ENCODE measurements at places on chromosomes 1 and 21.

DNA sequence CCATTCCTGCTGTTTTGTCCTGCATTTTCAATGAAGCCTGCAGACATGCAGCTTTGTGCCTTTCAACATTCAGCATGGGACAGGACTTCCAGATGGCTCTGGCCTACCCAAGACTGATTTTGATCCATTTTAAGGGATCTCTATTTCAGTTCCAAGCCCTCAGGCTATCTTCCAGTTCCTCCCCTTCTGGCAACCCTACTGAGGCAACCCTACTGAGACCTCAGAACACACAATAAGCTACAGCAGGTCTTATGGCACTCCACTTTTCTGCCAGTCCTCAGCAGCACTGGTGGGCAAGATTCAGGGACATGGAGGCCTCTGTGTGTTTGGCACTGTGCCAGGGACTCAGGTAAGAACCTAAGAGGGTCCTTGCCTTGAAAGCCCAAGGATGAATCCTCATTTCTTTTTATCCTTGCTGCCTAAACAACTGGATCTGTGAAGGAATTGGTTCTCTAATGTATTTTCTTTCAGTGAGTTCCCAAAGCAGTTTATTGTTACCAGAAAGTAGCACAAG lies 50.7 kb downstream of the MAB21L3 start:
- DNase-seq, result no peak
- H3K27ac ChIP-seq, result no peak overlapping the region
- peaks cover 4% of the 10 kb centered on the region for H3K27me3 ChIP-seq
- H3K36me3 ChIP-seq, result no peaks in the 10 kb centered on the region
- H3K4me1 ChIP-seq, result no peaks in the 10 kb centered on the region

- peaks cover 33% of the 10 kb centered on the region for H3K27me3 ChIP-seq
- no peak overlapping the region for H3K4me3 ChIP-seq
- no peak overlapping the region for H3K27ac ChIP-seq
- H3K36me3 ChIP-seq, result no peaks in the 10 kb centered on the region
- DNase-seq, result no peak
Measured at GRCh38 chr1:176843352-176844297, 320.9 kb downstream of the ASTN1 start.

GRCh38 chr1:105260001-105260400 lies 1510.3 kb downstream of the AMY1C start:
- H3K4me3 ChIP-seq, result no peak overlapping the region
- no peak overlapping the region for H3K27ac ChIP-seq
- no peaks in the 10 kb centered on the region for H3K36me3 ChIP-seq
- H3K27me3 ChIP-seq, result no peaks in the 10 kb centered on the region
- no peak for DNase-seq
- no peaks in the 10 kb centered on the region for H3K4me1 ChIP-seq

DNA sequence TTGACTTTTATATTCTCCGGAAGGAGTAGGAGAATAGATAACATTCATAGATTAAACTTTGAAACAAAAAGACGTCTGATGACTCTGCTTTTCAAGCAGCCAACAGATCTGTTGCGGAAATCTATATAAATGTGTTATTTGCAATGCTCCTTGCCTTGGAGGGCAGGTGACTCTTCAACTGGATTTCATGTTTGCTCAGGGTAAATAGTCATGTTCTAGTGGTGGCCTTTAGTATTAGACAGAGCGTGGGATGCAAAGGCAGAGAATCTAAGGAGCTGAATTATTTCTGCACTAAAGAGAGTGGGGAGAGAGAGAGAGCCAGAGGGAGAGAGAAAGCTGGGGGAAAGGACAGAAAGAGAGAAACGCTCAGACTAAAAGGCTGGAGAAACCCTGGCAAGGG lies 454.3 kb downstream of the AJAP1 start:
- H3K27ac ChIP-seq, result no peak overlapping the region
- H3K36me3 ChIP-seq, result no peaks in the 10 kb centered on the region
- DNase-seq, result no peak
- H3K4me1 ChIP-seq, result no peaks in the 10 kb centered on the region
- H3K4me3 ChIP-seq, result no peak overlapping the region

GRCh38 chr1:160061369-160062229 lies 8.4 kb downstream of the KCNJ10 start:
- DNase-seq, result no peak
- no peaks in the 10 kb centered on the region for H3K36me3 ChIP-seq
- no peak overlapping the region for H3K4me3 ChIP-seq
- peaks cover 42% of the 10 kb centered on the region for H3K27me3 ChIP-seq

DNA sequence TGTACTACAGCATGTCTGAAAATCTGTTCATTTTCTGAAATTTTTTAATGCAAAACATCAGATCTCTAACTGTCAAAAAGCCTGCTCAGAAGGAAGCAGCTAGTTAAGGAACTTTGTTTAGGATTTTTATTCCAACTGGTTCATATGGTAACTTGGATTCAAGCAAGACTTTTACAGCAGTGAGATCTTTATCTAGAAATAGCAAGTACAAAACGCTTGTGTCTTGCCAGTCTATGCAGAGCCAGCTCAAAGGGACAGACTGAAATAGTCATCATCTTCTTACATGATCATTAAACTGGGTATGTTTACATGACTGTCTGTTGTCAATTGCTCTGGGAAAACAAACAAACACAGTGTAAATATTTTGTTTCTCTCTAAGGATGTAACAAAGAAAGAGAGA lies 37.6 kb downstream of the DDAH1 start:
- H3K4me1 ChIP-seq, result peaks cover 20% of the 10 kb centered on the region
- DNase-seq, result no peak
- peaks cover 3% of the 10 kb centered on the region for H3K36me3 ChIP-seq
- no peak overlapping the region for H3K4me3 ChIP-seq
- H3K27ac ChIP-seq, result no peak overlapping the region

DNA sequence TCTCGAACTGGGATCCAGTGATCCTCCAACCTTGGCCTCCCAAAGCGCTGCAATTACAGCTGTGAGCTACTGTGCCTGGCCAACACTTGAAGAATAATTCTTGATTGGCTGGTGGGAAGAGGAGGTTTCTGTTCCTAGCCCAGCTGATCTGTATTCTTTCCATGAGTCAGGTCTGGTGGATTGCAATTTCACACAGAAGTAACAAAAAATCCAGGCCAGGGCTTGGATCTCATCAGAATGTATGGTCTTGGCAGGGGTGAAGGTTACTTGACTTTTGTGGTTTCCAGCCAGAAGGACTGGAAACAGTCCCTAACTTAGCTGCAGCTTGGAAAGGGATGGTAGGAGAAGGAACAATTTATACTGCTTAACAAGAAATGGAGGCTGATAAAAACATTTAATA lies 5.1 kb upstream of the HP1BP3 start:
- no peak overlapping the region for H3K27ac ChIP-seq
- peaks cover 8% of the 10 kb centered on the region for H3K4me1 ChIP-seq
- H3K4me3 ChIP-seq, result no peak overlapping the region

GRCh38 chr1:56531624-56532349 lies 47.6 kb downstream of the PLPP3 start:
- H3K27me3 ChIP-seq, result no peaks in the 10 kb centered on the region
- no peak overlapping the region for H3K27ac ChIP-seq
- H3K4me1 ChIP-seq, result peaks cover 13% of the 10 kb centered on the region
- no peak for DNase-seq
- H3K36me3 ChIP-seq, result no peaks in the 10 kb centered on the region

GRCh38 chr1:10653370-10654125 lies 142.9 kb downstream of the CASZ1 start:
- H3K36me3 ChIP-seq, result no peaks in the 10 kb centered on the region
- no peak overlapping the region for H3K4me3 ChIP-seq
- no peaks in the 10 kb centered on the region for H3K4me1 ChIP-seq
- DNase-seq, result no peak

GRCh38 chr1:173205146-173206051 lies 1.7 kb downstream of the TNFSF4 start:
- H3K4me3 ChIP-seq, result peak overlapping the region; percentile 74
- H3K27me3 ChIP-seq, result no peaks in the 10 kb centered on the region

DNA sequence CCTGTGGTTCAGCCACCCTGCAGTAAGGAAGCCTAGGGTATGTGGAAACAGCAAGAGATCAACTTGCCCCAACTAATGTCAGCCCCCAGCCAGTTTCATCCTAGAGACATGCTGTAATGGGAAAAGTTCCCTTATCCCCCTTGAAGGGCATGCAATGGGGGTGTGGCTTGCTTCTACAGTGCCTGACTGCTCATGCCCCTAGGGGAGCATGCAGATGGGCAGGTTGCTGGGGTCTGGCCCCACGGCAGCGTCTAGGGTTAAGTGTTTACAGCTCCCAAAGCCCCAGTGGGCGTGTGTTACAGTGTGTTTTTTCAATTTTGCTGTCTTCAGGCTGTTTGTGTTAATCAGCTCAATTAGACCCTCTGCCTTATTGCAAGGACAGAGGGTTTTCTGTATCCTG lies 1105.9 kb downstream of the AMY1C start:
- H3K27me3 ChIP-seq, result no peaks in the 10 kb centered on the region
- DNase-seq, result no peak
- no peaks in the 10 kb centered on the region for H3K4me1 ChIP-seq
- H3K27ac ChIP-seq, result no peak overlapping the region
- no peaks in the 10 kb centered on the region for H3K36me3 ChIP-seq

DNA sequence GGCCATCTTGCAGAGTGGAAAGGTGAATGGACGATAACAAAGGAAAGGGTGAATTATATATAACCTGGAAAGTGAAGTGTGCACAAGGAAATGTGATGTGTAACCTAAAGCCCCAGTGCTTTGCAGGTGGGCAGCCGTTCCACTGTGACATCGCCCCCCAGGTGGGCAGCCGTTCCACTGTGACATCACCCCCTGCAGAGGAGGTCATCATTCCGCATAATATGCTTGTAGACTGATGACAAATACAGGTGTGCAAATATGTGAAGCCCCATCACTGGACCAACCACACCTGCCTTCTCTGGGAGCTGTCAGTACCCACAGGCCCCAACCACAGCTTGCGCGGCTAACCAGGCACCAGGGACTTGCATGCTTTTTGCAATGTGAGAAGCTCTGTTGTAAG lies 4.7 kb upstream of the ZNF496 start:
- no peak for DNase-seq
- no peaks in the 10 kb centered on the region for H3K27me3 ChIP-seq
- no peak overlapping the region for H3K4me3 ChIP-seq
- no peaks in the 10 kb centered on the region for H3K36me3 ChIP-seq

DNA sequence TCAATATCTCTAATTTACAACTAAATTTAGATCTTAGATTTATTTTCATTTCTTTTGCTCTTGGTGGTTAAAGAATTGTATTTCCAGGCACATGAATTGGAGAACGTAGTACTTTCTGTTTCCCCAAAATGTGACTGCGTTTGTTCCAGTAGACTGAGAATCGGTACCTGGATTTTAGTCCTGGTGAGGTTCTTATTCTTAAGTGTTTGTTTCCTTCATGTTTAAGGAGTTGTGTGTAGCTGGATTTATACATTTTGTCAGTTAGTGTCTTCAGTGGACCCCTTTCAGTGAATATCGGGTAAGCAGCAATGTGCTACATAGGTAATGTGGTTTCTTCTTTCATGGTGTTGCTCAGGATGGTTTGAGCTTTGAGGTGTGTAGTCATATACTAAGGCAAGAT lies 6.8 kb downstream of the MIER1 start:
- H3K4me1 ChIP-seq, result peaks cover 42% of the 10 kb centered on the region
- peak overlapping the region; percentile 91 for H3K27ac ChIP-seq

DNA sequence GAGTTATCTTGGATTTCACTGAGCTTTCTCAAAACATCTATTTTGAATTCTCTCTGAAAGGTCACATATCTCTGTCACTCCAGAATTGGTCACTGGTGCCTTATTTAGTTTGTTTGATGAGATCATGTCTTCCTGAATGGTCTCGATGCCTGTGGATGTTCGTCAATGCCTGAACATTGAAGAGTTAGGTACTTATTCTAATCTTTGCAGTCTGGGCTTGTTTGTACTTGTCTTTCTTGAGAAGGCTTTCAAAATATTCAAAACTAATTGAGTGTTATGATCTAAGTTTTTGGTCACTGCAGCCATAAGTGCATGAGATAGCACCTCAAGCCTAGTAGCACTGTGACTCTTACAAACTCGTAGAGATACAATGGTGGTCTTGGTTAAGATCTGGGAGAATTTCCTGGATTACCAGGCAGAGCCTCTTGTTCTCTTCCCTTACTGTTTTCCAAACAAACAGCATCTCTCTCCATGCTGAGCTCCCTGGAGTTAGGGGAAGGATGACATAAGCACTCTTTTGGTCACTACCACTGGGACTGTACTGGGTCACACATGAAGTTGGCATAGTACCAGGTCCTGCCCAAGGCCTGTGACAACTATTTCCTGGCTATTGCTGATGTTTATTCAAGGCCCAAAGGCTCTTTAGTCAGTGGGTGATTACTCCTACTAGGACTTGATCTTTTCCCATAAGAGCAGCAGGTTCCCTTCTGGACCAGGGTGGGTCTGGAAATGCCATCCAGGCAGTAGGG lies 25.6 kb downstream of the SLC22A15 start:
- no peak overlapping the region for H3K4me3 ChIP-seq
- H3K27ac ChIP-seq, result no peak overlapping the region
- H3K36me3 ChIP-seq, result peaks cover 39% of the 10 kb centered on the region

GRCh38 chr21:40678681-40679284 lies 168.2 kb downstream of the DSCAM start:
- no peaks in the 10 kb centered on the region for H3K4me1 ChIP-seq
- no peak overlapping the region for H3K27ac ChIP-seq
- no peak overlapping the region for H3K4me3 ChIP-seq
- H3K36me3 ChIP-seq, result no peaks in the 10 kb centered on the region
- H3K27me3 ChIP-seq, result no peaks in the 10 kb centered on the region
- no peak for DNase-seq

GRCh38 chr1:181044449-181044966 lies 10.7 kb downstream of the MR1 start:
- DNase-seq, result no peak
- H3K4me3 ChIP-seq, result no peak overlapping the region
- peaks cover 10% of the 10 kb centered on the region for H3K36me3 ChIP-seq
- peak overlapping the region; percentile 76 for H3K27ac ChIP-seq

DNA sequence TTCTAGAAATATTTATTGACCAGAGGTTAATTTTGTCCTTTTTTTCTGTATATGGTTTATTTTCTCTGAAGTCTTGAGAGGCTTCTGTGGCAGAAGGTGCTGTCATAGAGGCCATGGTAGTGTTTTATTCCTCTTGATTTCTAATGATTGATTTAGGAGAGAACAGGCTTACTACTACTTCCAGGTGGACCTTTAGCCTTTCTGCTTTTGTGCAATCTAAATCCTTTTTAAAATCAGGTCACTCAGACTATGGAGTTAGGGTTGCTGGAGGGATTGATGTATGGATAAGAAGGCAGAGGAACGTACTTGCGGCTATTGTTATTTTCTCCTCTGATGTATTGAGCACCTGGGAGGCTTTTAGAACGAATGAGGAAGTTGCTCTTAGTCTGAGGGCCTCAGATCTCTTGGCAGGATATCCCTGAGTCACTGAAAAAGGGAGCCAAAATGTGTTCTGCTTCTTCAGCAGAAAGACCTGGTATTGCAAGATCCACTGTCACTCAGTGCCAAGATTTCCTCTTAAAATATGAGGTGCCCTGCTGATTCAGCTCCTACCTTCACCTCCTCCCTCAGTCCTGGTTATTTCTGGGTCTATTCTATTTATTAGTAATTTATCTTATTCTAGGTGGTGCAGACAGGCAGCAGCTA lies 277.4 kb downstream of the ZNF648 start:
- H3K36me3 ChIP-seq, result no peaks in the 10 kb centered on the region
- H3K4me1 ChIP-seq, result no peaks in the 10 kb centered on the region
- H3K27ac ChIP-seq, result no peak overlapping the region
- no peaks in the 10 kb centered on the region for H3K27me3 ChIP-seq
